ENCODE measurements at places on chromosomes 16 and 17.

- no peak for DNase-seq
These were observed 21.2 kb downstream of the CDC42EP4 start for GRCh38 chr17:73290399-73291259.

GRCh38 chr16:47956916-47957315, 198.9 kb downstream of the ABCC12 start:
- no peak for DNase-seq

DNA sequence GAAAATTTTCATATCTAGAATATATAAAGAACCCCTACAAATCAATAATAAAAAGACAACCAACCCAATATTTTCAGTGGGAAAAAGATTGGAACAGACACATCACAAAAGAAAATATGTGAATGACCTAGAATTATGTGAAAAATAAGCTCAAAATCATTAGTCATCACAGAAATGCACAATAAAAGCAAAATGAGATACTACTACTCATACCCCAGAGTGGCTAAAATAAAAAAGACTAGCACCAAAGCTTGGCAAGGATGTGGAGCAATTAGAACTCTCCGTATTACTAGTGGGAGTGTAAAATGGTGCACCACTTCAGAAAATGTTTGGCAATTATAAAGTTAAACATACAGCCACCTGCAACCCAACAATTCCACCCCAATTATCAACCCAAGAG, 48.0 kb upstream of the CDH5 start:
- DNase-seq = no peak

GRCh38 chr17:72452286-72453173, 331.7 kb downstream of the SOX9 start:
- no peak for DNase-seq

- no peak for DNase-seq
These were observed 1.8 kb downstream of the ZNF23 start for GRCh38 chr16:71460236-71460635.

DNA sequence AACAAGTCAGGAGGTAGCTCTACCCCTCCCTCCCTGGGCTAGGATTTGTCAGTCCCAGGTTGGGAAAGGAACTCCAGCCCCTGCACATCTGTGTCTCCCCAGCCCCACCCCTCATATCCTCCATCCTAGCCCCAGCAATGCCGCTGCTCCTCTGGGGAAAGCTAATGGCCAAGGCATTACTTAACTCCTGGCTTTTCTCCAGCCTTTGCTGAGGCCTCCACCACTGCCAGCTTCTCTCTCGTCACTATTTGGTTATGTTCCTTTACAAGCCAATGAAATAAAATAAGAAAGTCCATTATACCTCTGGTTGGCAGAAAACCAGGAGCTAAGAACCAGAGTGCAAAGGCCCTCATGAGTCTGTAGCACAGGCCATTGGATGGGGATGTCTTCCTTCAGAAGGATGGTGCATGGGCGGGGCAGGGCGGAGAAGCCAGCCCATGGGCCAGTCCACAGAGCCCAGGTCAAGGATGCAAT, 171.0 kb downstream of the CCDC182 start:
- DNase-seq = no peak
